ENCODE measurements at places on chromosomes 7 and 10.

GRCh38 chr7:150585199-150585598 lies 18.0 kb downstream of the GIMAP4 start:
- DNase-seq, result no peak

- DNase-seq, result no peak
These were observed 535 bp upstream of the TMEM72 start for GRCh38 chr10:44910602-44911001.

- no peak for DNase-seq
These were observed 57.2 kb upstream of the FOXI2 start for GRCh38 chr10:127679642-127680255.

- DNase-seq, result no peak
These were observed 13.1 kb downstream of the EZH2 start for GRCh38 chr7:148871030-148871429.

- peak; percentile 98 for DNase-seq
These were observed at the start of gene TCF7L2 for GRCh38 chr10:112949875-112950507. Gene TCF7L2, plus strand, starts transcription at chr10:112950247. Its CDS starts 510 bp downstream, at chr10:112950757.

- no peak for DNase-seq
These were observed 68.0 kb upstream of the CCNY start for GRCh38 chr10:35268323-35268722.
